Naive thymus-derived CD8-positive, alpha-beta T cell (primary cell): ENCODE measurements at places on chromosomes 5 and 9. TPM values are rescaled to one million over a fixed set of nuclear protein-coding genes. Genes with fewer than 3 reads are reported as not detected.

PCDHGA11 gene
- polyA plus RNA-seq, result not detected

SPINK7 gene
- not detected for polyA plus RNA-seq

STRBP gene
- 28.7 TPM for polyA plus RNA-seq

EIF4E1B gene
- not detected for polyA plus RNA-seq

SLC30A5 gene
- polyA plus RNA-seq, result 28.0 TPM

GAS1 gene
- not detected for polyA plus RNA-seq

ZCCHC7 gene
- 40.2 TPM for polyA plus RNA-seq

CD72 gene
- 0.80 TPM for polyA plus RNA-seq

DNA sequence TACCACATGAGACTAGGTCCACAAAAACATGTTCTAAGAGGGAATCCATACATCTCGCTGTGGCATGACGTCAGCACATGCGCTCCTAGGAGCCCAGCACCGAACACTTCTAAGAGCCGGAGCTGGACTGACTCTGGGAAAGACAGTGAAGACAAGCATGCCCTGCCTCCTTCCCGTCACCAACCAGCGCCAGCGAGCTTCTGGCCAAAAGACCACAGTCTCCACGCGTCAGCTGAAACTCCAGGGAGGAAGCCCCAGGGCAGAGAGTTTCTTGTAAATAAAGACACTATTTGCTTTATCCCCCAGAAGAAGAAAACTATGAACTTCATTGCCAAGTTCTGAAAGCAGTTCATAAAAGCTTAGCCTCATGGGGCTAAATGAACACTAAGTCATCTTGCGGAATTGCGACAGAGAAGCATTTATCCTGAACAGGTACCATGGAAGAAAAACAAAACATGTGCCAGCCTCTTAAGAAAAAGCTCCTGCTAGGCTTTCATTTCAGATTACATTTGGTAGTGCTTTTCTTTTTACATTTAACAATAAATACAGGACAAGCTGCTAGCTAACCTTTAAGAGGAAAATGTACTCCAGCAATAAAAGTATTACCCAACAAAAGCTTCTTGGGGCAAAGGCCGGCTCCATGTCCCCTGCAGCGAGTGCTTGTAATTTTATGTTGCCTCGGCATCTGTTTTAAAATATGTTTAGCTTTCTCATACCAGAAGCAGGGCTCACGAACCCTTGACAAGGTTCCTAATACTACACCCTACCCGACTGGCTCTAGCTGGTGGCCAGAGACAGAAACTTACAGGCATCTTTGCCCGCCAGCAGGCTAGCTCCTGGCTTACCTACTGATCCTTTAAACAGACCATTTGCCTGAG lies 96.5 kb downstream of the PRRT1B start:
- no peak for DNase-seq
- H3K36me3 ChIP-seq, result peaks cover 50% of the 10 kb centered on the region
- H3K27me3 ChIP-seq, result no peaks in the 10 kb centered on the region
- peaks cover 5% of the 10 kb centered on the region for H3K4me1 ChIP-seq

GRCh38 chr5:60754495-60754894 lies 54.5 kb upstream of the DEPDC1B start:
- no peak overlapping the region for H3K4me3 ChIP-seq
- no peak overlapping the region for H3K27ac ChIP-seq
- H3K4me1 ChIP-seq, result no peaks in the 10 kb centered on the region
- DNase-seq, result no peak
- no peaks in the 10 kb centered on the region for H3K27me3 ChIP-seq

GRCh38 chr5:135706893-135707292 lies 127.6 kb upstream of the SLC25A48 start:
- no peak for DNase-seq
- no peak overlapping the region for H3K27ac ChIP-seq
- H3K4me3 ChIP-seq, result no peak overlapping the region
- no peaks in the 10 kb centered on the region for H3K27me3 ChIP-seq

DNA sequence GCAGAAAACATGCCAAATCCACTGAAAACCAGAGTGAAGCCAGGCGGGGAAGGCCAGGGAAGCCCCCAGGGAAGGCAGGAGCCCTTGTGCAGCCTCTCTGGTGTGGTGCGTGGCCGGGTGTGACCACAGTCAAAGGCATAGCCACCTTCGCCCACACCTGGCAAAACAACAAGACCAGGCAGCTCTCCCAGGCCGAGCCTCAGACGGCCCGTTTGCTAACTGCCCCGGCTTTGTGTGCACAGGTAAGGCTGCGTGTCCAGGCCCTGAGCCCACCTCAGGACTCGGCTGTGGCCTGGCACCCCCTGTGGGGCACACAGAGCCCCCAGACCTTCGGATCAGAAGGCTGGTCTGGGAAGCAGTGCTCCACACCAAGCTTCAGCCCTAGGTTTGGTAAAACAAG lies 6.1 kb downstream of the TMEM250 start:
- no peak for DNase-seq
- peak overlapping the region; percentile 97 for H3K27ac ChIP-seq
- no peaks in the 10 kb centered on the region for H3K36me3 ChIP-seq
- H3K27me3 ChIP-seq, result no peaks in the 10 kb centered on the region
- peak overlapping the region; percentile 87 for H3K4me3 ChIP-seq
- H3K4me1 ChIP-seq, result peaks cover 75% of the 10 kb centered on the region

GRCh38 chr5:111680737-111681413 lies 76.1 kb downstream of the NREP start:
- H3K27me3 ChIP-seq, result no peaks in the 10 kb centered on the region
- no peaks in the 10 kb centered on the region for H3K4me1 ChIP-seq
- no peak overlapping the region for H3K4me3 ChIP-seq
- H3K27ac ChIP-seq, result no peak overlapping the region
- H3K36me3 ChIP-seq, result no peaks in the 10 kb centered on the region
- no peak for DNase-seq

GRCh38 chr5:96904054-96904931 lies 28.0 kb downstream of the ERAP2 start:
- H3K27me3 ChIP-seq, result no peaks in the 10 kb centered on the region
- H3K36me3 ChIP-seq, result no peaks in the 10 kb centered on the region
- no peak overlapping the region for H3K4me3 ChIP-seq
- peaks cover 20% of the 10 kb centered on the region for H3K4me1 ChIP-seq
- no peak for DNase-seq

GRCh38 chr9:93059011-93059714 lies 662 bp downstream of the SUSD3 start:
- DNase-seq, result no peak
- peak overlapping the region; percentile 98 for H3K27ac ChIP-seq
- H3K27me3 ChIP-seq, result no peaks in the 10 kb centered on the region
- H3K36me3 ChIP-seq, result no peaks in the 10 kb centered on the region
- H3K4me1 ChIP-seq, result peaks cover 72% of the 10 kb centered on the region

DNA sequence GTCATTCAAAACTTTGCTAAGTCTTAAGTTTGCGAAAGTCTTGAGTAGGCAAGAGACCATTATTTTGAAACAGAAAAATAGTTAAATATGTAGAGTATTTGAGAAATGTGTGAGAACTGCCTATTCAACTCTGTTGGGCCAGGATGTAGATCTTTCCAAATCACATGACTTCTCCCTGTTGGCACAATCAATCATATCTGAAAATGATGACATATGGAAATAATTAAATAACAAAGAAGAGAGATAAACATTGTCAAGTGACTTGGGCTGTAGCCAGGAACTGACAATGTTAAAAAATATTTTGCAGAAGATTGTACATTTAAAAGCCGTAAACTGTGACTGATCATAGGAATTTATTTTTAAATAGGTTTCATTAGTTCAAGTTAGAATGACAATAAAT lies 104.6 kb upstream of the IL6ST start:
- H3K27ac ChIP-seq, result peak overlapping the region; percentile 81
- H3K4me3 ChIP-seq, result peak overlapping the region; percentile 33
- H3K27me3 ChIP-seq, result no peaks in the 10 kb centered on the region
- no peaks in the 10 kb centered on the region for H3K36me3 ChIP-seq
- peaks cover 86% of the 10 kb centered on the region for H3K4me1 ChIP-seq

- H3K36me3 ChIP-seq, result no peaks in the 10 kb centered on the region
- no peak for DNase-seq
- H3K4me1 ChIP-seq, result peaks cover 1% of the 10 kb centered on the region
- peaks cover 43% of the 10 kb centered on the region for H3K27me3 ChIP-seq
Observed at GRCh38 chr5:154571325-154572035, 93.5 kb upstream of the HAND1 start.

DNA sequence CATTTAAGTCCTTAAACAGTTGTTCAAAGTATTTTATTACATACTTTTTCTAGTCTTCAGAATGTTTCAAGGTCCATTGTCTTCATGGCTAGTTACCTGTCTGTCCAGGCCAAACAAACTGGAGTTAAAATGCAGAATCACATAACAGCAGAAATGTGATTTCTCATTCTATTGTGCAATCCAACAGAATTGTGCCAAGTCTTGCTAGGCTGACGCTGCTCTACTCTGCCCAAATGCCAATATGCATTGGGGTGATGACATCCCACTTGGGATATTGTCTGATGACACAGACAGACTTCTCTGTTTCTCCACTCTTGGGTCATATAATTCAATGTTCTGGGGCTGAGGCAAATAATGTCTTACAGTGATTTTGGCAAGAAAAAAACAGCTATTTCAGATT lies 5.2 kb upstream of the SLC22A5 start:
- no peaks in the 10 kb centered on the region for H3K27me3 ChIP-seq
- no peak for DNase-seq
- no peak overlapping the region for H3K27ac ChIP-seq
- no peak overlapping the region for H3K4me3 ChIP-seq
- peaks cover 41% of the 10 kb centered on the region for H3K36me3 ChIP-seq
- peaks cover 5% of the 10 kb centered on the region for H3K4me1 ChIP-seq

DNA sequence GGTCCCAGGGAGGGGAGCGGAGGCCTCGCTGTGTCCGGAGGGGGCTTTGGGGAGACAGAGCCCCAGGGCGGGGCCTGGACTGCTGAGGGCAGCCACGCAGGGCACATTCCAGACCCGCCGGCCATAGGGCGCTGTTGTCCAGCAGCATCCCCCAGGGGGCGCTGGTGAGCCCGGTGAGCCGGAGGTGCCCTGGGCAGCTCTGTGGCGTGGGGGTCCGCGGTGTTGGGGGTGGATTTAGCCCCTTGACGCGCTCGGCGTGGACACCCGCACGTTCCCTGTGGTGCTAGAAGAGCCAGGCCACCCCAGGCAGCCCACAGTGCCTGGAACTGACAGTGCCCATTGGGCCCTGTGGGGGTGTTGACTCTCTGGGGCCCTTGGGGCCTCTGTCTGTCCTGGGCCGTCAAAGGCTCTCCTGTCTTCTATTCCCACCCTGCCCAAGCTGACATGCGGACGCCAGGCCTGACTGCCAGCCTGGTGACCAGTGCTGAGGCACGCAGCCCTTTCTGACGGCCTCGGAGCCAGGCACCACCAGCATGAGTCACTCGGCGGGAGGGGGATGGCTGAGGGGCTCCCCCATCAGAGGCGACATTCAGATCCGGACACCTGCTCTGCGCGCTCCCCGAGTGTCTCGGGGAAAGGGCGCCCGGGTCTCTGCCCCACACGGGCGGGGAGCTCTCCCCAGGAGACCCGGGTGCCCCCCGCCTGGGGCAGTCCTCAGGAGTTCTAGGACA lies 23.9 kb downstream of the TPPP start:
- peaks cover 15% of the 10 kb centered on the region for H3K4me1 ChIP-seq
- no peaks in the 10 kb centered on the region for H3K27me3 ChIP-seq
- peak; percentile 25 for DNase-seq
- H3K27ac ChIP-seq, result no peak overlapping the region

- peak overlapping the region; percentile 95 for H3K27ac ChIP-seq
- H3K4me3 ChIP-seq, result peak overlapping the region; percentile 87
- peaks cover 10% of the 10 kb centered on the region for H3K36me3 ChIP-seq
- peaks cover 28% of the 10 kb centered on the region for H3K4me1 ChIP-seq
- H3K27me3 ChIP-seq, result no peaks in the 10 kb centered on the region
Observed at GRCh38 chr9:72527801-72528195, 6.4 kb downstream of the TMC1 start.

DNA sequence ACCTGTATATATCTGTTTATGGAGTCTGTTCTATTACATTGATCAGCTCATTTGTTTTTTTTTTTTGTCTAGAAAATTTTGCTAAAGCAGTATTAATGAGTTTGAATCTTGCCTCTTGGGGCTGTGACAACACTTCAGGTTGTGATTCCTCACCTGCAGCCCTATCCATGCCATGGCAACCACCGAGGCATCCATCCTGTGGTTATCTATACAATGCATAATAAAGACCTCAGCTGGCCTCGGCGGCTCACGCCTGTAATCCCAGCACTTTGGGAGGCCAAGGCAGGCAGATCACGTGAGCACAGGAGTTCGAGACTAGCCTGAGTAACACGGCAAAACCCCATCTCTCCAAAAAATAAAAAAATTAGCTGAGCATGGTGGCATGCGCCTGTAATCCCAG lies 28.1 kb upstream of the PDCD1LG2 start:
- H3K4me3 ChIP-seq, result no peak overlapping the region
- H3K4me1 ChIP-seq, result no peaks in the 10 kb centered on the region
- no peaks in the 10 kb centered on the region for H3K27me3 ChIP-seq
- DNase-seq, result no peak

GRCh38 chr9:130713286-130713960 lies 19.8 kb downstream of the EXOSC2 start:
- peak overlapping the region; percentile 87 for H3K4me3 ChIP-seq
- H3K27me3 ChIP-seq, result no peaks in the 10 kb centered on the region
- peak overlapping the region; percentile 94 for H3K27ac ChIP-seq

- peaks cover 72% of the 10 kb centered on the region for H3K4me1 ChIP-seq
- H3K27ac ChIP-seq, result no peak overlapping the region
- no peaks in the 10 kb centered on the region for H3K27me3 ChIP-seq
- DNase-seq, result no peak
- peaks cover 9% of the 10 kb centered on the region for H3K36me3 ChIP-seq
Observed at GRCh38 chr5:68290260-68290674, 74.7 kb downstream of the PIK3R1 start.

DNA sequence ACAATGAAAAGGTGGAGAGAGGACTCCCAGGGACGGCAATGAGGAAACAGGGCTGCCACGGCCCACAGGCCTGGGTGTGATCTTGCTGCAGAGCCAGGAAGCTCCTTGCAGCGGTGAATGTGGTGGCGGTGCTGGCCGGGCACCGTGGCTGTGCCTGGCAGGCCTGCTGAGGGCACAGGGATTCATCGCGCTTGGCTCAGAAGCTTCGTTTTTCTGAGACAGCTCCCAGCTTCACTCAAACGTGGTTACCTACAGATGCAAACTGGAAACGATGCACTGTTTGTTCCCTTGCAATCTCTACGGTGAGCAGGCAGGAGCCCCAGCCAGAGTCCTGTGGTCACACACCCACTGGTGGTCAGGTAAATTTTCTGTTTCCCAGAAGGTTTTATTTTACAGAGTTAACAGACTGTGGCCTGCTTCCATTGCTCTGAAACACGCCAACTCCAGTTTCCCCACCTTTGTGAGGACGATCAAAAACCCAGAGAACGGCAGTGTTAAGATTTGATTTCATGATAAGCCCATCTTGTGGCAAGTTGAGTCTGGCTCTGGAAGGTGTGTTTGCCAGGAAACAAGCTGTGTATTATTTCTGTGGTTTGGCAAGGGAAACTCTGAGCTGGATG lies 183.9 kb downstream of the AUH start:
- H3K4me1 ChIP-seq, result peaks cover 32% of the 10 kb centered on the region
- H3K27me3 ChIP-seq, result no peaks in the 10 kb centered on the region
- H3K27ac ChIP-seq, result peak overlapping the region; percentile 27
- no peak for DNase-seq

- peaks cover 4% of the 10 kb centered on the region for H3K4me1 ChIP-seq
- H3K4me3 ChIP-seq, result no peak overlapping the region
- H3K27me3 ChIP-seq, result peaks cover 11% of the 10 kb centered on the region
- no peaks in the 10 kb centered on the region for H3K36me3 ChIP-seq
Observed at GRCh38 chr5:155772009-155772662, 554.8 kb upstream of the SGCD start.
